ENCODE measurements at places on chromosomes 16 and 17. TPM values are rescaled to one million over a fixed set of nuclear protein-coding genes. Genes with fewer than 3 reads are reported as not detected.

The PRCD gene
- 0.48 TPM for total RNA-seq

The GDPD3 gene
- 0.29 TPM for total RNA-seq

The FSCN2 gene
- total RNA-seq, result not detected

The AATK gene
- total RNA-seq, result not detected

The HBA1 gene
- not detected for total RNA-seq

The DNAH3 gene
- total RNA-seq, result under 0.01 TPM

The LITAFD gene
- total RNA-seq, result not detected

The CNOT1 gene
- total RNA-seq, result 112 TPM

The CES4A gene
- total RNA-seq, result 0.72 TPM

DNA sequence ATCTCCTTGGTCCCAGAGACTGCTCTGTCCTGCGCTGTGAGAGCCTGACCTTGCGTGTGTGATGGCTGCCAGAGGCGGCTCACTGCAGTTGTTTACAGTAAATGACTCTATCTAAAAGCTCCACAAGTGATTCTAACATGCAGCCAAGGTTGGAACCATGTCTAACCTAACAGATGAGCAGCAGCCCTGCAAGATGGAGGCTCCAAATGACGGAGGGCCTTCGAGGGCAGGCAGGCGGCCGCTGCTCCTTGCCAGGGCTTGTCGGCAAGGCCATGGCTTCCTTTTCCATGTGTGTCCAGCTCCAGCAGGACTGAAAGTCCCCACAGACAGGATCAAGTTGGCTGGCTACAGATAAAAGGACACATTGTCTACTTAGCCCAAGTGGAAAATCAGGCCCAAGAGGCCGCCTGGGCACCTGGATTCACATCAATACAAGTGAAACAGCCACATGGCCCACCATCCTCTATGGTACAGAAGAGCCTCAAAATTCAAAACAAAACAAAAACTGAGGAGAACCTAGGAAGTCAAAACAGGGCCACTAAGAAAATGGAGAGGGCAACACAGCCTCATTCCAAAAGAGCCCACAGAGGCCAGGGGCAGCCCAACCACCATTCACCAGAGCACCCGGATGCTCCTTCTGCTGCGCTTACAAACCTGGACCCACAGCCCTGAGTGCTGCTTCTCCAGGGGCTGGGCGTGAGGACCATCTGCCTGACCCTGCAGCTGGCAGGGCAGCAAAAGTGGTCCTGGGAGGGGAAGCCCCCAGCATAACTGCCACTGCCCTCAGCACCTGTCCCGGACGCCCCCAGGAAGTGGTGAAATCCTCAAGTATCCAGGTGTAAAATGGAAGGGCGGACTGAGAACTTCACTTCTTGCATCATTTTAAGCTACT is 65.0 kb downstream of the AMFR start:
- DNase-seq, result no peak

DNA sequence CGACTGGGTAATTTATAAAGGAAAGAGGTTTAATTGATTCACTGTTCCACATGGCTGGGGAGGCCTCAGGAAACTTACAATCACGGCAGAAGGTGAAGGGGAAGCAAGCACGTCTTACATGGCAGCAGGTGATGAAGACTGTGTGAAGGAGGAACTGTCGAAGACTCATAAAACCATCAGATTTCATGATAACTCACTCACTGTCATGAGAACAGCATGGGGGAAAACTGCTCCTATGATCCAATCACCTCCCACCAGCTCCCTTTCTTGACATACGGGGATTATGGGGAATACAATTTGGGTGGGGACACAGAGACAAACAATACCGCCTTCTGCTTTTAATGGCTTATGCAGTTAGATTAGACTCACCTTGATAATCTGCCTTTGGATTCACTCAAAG is 19.4 kb upstream of the IRF8 start:
- no peak for DNase-seq

DNA sequence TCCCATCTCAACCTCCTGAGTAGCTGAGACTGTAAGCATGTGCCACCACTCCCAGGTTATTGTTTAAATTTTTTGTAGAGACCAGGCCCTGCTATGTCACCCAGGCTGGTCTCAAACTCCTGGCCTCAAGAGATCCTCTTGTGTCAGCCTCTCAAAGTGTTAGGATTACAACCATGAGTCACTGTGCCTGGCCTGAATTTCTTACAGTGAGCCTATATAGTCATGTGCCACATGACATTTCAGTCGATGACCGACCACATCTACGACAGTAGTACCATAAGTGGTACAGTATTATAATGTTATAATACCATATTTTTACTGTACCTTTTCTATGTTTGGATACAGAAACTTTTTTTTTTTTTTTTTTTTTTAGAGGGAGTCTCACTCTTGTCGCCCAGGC is 195.3 kb downstream of the STX8 start:
- DNase-seq, result no peak

- peak; percentile 45 for DNase-seq
Measured at GRCh38 chr16:86844695-86845094, 266.3 kb downstream of the FOXL1 start.

DNA sequence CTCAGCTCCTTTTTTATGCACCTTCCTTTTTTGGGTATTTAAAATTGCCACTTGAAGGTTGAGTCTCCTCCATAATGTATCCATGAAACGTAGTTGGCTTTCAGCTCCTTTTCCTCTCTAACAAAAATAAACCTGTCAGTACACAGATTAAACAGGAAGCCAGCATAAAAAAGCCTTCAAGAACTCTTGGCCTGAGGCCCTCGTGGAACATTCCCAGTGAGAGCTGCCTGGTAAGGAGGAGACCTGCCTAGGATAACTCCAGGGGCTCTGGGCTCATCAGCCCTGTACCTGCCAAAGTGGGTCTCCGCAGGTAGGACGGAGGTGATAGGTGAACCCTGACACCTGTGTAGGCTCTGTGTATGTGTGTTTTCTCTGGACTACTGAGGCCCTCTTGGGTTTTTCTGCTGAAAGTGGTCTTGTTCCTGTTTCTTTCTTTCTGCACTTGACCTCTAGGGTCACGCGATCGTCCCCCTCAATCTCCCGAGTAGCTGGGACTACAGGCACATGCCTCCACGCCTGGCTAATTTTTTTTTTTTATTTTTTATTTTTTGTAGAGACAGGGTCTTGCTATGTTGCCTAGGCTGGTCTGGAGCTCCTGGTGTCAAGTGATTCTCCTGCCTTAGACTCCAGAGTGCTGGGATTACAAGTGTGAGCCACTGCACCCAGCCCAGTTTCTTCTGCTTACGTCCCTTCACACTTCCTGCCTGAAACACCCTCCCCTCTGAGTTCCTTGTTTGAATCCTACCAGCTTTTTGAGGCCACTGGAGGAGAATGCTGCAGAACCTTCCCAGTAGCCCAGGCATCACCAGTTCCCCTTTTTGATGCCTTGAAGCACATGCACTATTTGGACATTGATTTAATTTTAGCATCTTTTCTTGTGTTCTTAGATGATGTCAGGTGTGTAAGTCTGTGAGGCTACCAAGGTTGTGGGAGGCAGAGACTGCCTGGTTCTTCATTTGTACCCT is 9.8 kb downstream of the PGS1 start:
- no peak for DNase-seq

DNA sequence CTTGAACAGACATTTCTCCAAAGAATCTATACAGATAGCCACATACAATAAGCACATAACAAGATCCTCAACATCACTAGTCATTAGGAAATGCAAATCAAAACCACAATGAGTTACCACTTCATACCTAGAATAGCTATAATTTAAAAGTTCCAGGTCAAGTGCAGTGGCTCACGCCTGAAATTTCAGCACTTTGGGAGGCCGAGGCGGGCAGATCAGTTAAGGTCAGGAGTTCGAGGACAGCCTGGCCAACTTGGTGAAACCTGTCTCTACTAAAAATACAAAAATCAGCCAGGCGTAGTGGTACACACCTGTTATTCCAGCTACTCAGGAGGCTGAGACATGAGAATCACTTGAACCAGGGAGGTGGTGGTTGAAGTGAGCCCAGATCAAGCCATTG is 19.9 kb downstream of the RANBP10 start:
- no peak for DNase-seq

- no peak for DNase-seq
Measured at GRCh38 chr17:49508866-49509587, 13.9 kb downstream of the NGFR start.

- no peak for DNase-seq
Measured at GRCh38 chr16:63581570-63581969, 1540.3 kb downstream of the CDH11 start.

DNA sequence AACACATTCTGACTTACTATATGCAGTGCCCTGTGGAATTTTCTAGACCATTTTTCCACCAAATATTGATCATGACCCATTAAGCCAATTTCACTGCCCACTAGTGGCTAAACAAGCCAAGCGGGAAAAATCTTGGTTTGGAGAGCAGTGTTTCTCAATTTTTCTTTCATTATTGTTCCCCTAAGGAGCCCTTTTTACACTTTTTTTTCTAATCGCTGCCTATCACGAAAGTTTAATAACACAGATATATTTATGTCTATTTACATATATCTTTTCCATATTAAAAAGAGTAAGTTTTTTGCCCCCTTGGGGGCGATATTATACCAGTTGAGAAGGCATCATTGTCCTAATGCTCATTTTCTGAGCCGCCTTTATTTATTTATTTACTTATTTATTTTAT is 10.8 kb upstream of the TLCD3B start:
- peak; percentile 41 for DNase-seq

DNA sequence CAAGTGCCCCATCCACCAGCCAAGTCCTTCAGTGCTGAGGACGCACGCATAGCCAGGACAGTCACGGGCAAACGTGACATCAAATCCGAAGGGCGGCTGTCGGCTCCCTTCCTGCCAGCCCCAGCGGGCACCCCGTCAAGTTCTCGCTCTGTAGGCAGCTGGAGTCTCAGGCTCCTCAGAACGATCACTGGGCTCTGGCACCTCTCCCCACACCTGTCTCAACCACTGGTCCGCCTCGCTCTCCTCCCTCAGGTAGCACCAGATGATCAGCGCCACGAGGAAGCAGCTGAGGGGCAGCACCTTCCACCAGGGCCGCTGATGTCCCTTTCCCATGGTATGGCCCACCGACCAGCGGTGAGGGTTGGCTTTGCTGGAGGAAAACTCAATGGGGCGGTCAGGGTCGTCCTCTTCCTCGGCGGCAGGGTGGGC is 422 bp downstream of the UQCC4 start:
- DNase-seq, result no peak

- no peak for DNase-seq
Measured at GRCh38 chr17:3555189-3555796, 2.3 kb downstream of the TRPV3 start.

- peak; percentile 20 for DNase-seq
Measured at GRCh38 chr17:9361188-9361955, 214.2 kb downstream of the STX8 start.

GRCh38 chr17:49546546-49547535 is 28.8 kb upstream of the NXPH3 start:
- no peak for DNase-seq

DNA sequence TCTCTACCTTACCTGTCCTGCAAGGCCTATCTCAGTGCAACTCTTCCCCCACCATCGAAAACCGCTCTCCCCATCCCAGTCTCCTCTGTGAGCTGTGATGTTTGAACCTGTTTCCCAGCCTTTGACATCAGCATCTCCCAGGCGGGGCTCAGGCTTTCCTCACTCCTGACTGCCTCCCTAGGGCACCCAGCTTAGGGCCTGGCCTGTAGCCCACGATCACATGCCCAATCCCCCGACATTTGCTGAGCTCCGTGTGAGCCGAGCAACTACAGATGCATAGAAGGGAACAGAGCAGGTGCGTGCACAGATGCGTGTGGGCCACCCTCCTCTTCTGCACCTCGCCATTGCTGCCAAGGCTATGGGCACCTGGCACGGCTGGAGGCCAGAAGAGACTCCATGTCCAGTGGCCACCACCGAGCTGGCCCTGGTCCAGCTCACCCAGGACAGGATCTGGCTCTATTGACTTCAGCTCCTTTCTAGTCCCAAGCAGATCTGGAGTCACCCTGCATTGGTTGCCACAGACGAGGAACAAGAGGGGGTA is 35.5 kb upstream of the CMIP start:
- DNase-seq, result no peak

GRCh38 chr16:9602189-9602588 is 510.7 kb downstream of the HAPSTR1 start:
- no peak for DNase-seq

DNA sequence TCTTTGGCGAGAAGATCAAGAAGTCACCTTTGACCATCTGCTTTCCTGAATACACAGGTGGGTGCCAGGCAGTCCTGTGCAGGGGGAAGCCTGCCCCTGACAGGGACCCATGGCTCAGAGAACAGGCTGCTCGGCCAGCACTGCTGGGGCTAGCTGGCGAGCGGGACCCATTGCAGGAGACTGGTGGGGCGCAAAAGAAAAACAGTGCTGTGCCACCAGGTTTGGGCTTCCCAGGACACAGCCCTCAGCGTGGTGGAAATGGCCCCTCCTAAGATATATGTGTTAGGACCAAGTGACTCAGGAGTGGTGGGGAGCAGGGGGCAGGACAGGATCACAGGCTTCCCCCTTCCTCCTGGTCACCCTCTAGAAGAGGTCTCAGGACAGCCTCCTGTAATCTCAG is 73.9 kb downstream of the AMFR start:
- no peak for DNase-seq

DNA sequence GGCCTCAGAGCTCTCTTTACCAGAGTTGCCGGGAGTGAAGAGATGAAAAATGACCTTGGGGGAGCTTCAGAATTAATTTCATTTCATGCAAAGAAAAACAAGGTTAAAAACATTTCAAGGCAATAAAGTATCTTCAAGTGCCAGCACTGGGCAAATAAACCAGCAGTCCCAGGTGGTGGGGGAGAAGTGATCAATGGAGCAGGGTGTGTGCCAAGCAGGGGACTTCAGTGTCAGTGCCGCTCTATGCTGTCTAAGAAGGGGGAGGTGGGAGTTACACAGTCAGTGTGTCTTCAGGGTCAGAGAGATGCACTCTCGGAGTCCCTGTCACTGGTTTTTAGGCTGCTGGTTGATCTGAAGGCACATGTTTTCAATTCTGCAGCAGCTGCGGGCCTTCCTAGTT is 57.2 kb upstream of the MGAT5B start:
- no peak for DNase-seq
